ENCODE measurements at places on chromosomes 6 and 20. TPM values are rescaled to one million over a fixed set of nuclear protein-coding genes. Genes with fewer than 3 reads are reported as not detected.

The ARMH2 gene
- not detected for total RNA-seq

DNA sequence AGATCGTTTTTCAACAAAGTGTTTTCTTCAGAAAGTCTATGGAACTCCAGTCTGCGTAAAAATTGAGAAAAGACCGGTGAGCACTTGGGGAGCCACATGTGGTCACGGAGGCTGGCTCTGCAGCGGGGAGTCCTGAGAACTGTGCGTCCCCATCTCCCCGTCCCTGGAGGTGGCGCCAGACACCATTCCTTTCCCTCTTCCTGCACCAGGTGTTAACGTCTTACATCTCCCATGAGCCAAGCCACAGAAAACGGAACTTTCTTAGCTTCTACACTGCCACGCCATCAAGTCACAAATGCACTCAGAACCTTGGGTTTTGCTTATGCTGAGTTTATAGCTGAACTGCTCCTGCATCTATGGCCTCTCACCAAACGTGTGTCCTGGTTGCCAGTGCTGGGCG, 62.6 kb downstream of the GINS1 start:
- no peak for DNase-seq

DNA sequence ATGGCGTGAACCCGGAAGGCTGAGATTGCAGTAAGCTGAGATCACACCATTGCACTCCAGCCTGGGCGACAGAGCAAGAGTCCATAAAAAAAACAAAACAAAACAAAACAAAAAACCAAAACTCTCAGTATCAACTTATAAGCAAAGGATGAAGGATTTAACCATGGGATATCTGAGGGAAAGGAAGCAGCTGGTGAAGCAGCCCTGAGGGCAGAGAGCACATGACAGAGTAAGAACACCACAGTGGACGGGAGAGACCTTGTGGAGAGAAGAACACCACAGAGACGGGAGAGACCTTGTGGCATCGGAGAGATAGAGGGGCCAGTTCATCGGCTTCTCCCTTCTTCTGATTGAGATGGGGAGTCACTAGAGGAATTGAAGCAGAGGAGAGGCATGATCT, 697.2 kb downstream of the HDGFL1 start:
- DNase-seq: no peak

The LY6G6C gene
- not detected for total RNA-seq

The FRK gene
- total RNA-seq: 4.0 TPM

- DNase-seq: no peak
Observed at GRCh38 chr6:32774426-32774825, 11.1 kb upstream of the HLA-DQB2 start.

GRCh38 chr6:44730771-44731391, 343.4 kb downstream of the CDC5L start:
- DNase-seq: no peak

DNA sequence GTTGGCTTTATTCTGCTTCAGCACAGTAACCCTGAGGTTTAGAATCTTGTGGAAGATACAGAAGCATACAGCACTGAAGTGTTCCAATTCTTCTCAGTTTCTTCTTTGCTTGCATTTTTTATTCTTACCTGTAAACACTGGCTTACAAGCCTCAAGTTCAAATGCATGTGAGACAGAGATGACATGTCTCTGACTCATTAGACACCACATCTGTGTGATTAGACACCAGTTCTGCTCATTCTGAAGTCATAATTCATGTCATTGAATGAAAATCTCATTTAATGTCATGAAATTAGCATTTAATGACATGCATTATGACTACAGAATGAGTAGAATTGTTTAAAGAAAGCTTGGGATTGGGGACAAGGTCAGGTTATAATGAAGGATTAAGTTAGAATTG, 5.8 kb downstream of the GZF1 start:
- DNase-seq: no peak

DNA sequence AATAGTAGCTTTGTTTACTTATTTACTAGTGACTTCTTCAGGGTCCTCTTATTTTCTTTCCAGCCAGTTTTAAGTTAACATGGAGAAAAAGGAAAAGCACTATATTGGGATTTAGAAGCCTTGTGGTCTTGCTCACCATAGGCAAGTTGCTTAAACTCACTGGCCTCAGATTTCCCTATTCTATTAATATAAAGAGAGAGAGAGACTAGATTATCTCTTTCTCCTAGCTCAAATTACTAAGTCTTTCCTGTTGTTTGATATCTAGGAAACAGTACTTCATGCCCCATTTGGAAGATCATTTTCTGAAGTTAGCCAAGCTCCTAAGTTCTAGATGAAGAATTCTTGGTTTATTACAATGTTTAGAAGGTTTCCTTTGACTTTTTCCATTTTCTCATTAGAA, 32.5 kb downstream of the CTNNBL1 start:
- DNase-seq: no peak

DNA sequence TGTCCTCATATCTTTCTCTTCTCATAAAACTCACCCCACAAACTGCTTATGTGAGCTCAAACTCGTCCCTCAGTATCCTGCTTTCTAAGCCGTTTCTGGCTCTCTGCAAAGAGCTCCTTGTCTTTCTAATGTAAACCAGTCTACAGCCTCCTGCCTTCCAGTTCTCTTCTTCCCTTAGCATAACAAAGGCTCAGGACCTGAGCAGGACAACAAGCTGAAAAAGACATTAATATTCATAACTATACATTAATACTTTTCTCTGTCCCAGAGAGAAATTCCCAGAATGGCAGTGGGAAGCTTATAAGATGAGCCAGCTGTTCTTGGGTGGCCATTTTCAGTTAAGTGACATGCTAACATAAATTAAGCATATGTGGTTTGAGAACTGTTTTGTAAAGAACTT, 207.0 kb upstream of the TCF21 start:
- DNase-seq: no peak

DNA sequence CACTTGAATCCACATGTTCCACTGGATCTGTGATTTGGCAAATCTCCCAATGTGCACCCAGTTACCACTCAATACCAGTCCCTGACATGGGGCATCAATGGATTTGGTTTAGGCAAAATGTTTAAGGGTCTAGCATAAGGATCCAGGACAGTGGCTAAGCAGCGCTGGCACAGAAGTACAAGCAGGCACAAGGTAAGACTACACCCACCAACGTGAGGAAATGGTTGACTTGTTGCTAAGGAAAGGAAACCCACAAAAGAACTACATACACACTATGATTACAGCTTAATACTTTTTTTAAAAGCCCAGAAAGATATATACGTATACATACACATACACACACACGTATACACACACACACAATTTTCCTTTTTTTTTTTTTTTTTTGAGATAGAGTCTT, 79.0 kb downstream of the DNAAF9 start:
- DNase-seq: no peak

DNA sequence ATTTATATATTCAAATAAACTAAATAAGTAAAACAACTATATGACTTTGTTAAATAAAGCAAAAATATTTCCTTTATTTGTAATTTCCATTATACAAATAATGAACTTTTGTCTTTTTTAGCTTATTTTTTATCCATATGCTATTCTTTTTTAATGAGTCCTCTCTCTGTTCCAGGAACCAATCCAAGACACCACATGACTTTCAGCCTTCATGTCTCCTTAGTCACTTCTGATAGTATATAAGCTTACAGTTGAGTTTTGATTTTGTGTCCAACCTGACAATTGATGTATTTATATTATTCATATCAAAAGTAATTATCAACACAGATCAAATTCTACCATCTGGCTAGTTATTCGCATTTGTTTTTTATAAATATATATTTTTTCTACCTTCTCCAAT, 582.3 kb upstream of the GJE1 start:
- DNase-seq: no peak

DNA sequence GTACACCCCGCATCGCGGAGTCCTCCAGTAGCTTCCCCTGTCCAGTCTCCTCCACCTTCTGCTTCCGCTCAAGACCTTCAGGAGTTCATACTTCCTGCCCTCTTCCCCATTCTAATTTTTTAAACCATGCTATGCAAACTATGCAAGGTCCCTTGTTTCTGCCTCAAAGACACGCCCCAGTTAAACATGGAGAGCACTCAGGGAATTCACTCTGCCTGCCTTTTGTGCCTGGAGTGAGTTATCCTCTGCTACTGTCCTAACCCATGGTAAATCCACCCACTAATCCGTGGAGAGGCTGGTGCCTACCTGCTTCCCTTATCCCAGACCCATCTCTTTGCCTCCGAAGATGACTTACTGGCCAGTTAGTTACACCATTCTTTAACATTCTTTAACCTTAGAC, 473.7 kb upstream of the JARID2 start:
- DNase-seq: no peak
